ENCODE measurements at places on chromosomes 7 and 10.
A peak's percentile ranks its signal among the peaks of the same experiment; 100 is the strongest.

DNA sequence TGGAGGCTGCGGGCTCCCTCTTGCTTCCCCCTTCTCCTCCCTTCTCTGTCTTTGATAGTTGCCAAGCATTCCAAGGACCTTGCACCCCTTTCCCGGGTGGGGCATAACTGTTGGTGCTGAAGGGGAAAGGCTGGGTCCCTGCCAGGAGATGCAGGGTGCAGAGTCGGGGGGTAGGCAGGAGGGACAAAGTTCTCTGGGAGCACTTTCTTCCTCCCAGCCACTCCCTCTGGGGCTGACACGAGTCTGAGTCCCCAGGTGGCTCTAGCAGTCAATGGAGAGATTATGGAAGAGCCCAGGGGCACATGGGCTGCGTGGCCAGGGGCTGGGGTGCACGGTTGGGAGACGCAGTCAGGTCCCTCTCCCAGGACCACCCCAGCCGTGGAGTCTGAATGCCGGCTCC lies 2.1 kb downstream of the CLDN15 start:
- no peak for DNase-seq

- no peak for DNase-seq
Observed at GRCh38 chr10:77109351-77109994, 528.1 kb downstream of the KCNMA1 start.

DNA sequence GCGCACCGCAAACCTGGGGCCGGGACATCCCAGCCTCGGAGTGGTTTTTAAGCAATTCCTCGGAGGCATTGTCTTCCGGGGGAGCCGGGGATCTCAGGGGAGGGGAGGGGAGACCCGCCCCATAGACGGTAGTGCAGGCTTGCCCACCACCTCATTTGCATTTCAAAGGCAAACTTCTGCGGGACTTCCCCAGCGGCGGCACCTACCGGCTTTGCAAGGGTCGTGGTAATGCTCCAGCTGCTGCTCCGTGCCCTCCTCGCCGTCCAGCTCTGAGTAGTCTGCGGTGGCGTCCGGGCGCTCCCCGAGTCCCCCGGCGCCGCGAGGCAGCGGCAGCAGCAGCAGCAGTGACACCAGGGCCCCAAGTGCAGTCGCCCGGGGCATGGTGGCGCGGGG lies 425 bp downstream of the TLL2 start:
- no peak for DNase-seq

- no peak for DNase-seq
Observed at GRCh38 chr10:44243851-44244510, 140.9 kb downstream of the CXCL12 start.

GRCh38 chr10:56622335-56622973 lies 261.4 kb upstream of the ZWINT start:
- peak; percentile 0 for DNase-seq

DNA sequence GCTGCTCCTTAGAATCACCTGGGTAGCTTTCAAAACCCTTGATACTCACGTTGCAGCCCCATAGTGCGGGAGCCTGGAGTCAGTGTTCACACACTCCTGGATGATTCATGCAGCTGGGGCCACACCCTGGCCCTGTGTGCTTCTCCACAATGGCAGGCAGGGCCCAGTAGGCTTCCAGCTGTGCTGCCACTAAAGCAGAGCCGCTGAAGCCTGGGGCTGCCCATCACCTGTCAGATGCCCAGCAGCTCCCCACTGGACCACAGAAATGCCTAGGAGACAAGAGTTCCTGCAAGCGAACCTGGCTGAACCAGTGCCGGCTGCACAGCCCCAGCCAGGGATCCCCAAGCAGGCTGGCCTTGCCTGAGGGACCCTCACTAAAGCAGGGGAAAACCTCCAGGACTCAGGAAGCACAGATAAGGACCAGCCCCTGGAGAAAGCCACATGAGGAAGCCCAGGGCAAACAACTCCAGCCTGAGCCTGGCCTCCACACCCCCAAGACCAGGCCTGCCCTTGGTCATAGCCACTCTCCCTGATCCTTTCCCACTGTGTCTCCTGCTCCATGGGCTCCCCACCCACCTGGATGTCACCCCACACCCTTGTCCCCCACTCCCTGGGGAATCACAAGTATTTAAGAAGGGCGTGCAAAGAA lies 111.9 kb downstream of the GRID1 start:
- DNase-seq = no peak

DNA sequence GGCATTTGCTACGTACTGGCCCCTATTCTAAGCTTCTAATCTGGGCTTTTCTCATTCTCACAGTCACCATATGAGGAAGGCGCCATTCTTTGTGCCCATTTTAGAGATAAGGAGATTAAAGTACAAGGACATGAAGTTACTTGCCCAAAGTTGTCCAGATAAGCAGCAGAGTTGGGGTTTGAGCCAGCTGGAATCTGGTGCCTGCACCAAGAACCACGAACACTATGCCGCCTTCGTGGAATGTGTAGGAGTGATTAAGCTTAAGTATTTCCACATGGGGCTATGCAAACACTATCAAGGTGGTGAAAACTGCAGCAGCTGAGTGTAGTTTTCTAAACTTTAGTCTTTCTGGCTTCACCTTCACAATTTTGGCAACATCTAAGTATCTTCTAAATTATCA lies 342.7 kb upstream of the ETV1 start:
- DNase-seq = no peak

DNA sequence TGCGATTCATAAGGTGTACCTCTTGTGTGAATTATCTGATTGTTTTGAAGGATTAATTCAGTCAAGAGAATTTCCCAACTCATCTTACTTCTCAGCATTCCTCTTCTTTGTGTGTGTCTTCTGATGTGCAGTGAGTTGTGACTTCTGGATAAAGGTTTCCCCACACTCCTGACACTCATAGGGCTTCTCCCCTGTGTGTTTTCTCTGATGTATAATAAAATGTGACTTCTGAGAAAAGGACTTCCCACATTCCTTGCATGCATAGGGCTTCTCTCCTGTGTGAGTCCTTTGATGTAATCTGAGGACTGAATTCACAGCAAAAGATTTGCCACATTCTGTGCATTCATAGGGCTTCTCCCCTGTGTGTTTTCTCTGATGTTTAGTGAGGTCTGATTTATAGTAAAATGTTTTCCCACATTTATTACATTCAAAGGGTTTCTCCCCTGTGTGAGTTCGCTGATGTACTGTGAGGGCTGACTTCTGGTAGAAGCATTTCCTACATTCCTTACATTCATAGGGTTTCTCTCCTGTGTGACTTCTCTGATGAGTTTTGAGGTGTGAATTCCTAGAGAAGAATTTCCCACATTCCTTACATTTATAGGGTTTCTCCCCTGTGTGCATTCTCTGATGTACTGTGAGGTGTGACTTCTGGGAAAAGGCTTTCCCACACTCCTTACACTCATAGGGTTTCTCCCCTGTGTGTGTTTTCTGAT lies 24.2 kb downstream of the ZNF25 start:
- no peak for DNase-seq

- no peak for DNase-seq
Observed at GRCh38 chr10:118028619-118029018, 18.1 kb downstream of the RAB11FIP2 start.

GRCh38 chr10:3426190-3426845 lies 253.7 kb upstream of the PITRM1 start:
- no peak for DNase-seq

DNA sequence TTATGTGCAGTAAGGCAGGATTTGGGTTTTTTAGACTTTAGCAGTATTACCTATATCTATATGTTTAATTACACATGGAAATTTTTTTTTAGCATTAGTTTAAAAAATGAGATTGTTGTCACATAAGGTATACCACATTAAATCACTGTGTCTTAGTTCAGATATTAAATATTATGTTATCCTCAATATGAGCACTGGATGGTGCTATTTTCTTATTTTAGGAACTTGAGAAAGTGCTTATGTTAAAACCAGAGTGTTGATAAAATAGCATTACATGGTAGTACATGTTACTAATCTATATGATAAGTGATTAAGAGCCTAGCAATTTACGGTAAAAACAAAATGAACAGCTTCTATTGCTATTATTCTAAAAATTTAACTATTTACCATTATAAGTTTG lies 28.8 kb downstream of the MIOS start:
- no peak for DNase-seq

GRCh38 chr10:88138319-88138848 lies 275.0 kb downstream of the PTEN start:
- DNase-seq = peak; percentile 50

- no peak for DNase-seq
Observed at GRCh38 chr7:124369310-124369709, 336.4 kb upstream of the TMEM229A start.

- no peak for DNase-seq
Observed at GRCh38 chr10:79179164-79179956, 110.6 kb downstream of the ZMIZ1 start.

DNA sequence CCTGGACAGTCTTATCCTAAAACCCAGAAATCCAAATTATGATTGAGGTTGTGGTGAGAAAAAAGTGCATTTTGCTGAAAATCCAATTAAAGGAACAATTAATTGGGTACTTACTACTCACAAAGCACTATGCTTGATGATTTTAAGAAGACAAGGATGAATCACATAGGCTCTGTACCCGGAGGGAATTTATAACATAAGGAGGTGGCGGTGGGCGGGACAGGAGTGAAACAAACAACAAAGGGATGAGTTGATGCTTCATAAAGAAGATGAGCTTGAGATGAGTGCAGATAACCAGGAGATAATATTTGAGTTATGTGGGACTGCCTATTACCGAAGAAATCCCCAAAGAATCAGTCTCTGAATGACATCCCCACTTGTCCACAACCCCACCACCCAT lies 171.1 kb upstream of the FZD8 start:
- no peak for DNase-seq

DNA sequence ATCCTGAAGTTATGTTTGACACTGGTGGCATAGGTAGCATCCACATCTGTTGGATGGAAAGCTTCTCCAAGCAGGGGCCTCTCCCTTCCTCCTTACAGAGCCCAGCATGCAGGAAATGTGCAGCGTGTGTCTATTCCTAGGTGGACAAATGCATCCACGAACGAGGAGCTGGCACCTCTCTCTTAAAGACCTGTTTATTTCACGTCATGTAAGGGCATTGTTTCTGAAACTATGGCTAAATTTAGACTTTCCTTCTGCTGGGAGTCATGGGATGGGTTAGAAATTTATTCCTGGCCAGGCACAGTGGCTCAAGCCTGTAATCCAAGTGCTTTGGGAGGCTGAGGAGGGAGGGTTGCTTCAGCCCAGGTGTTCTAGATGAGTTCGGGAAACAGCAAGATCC lies 208.4 kb upstream of the SVIL start:
- DNase-seq = no peak

GRCh38 chr7:135981958-135982646 lies 4.9 kb upstream of the MTPN start:
- DNase-seq = no peak

DNA sequence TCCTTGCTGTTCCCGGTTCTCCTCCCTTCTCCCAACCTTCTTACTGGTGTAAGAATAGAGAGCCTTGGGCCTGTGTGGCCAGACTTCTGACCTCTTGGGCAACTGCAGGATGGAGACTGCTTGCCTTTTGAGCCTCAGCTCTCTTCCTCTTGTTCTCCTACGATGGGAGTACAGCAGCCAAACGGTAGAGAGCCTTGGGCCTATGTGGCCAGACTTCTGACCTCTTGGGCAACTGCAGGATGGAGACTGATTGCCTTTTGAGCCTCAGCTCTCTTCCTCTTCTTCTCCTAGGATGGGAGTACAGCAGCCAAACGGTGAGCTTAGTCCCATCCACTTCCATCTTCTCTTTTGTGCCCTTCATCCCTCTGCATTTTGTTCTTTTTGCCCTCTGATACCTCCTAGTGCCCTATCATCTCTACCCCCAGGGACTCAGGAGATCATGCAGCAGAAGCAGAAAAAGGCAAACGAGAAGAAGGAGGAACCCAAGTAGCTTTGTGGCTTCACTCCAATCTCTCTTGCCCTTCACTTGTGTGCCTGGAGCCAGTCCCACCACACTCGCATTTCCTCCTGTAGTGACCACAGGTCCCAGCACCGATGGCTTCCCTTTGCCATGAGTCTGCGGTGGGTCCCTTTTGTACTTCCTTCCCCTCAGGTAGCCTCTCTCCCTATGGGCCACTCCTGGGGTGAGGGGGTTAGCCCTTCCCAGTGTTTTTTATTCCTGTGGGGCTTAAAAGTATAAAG lies 15.3 kb downstream of the SLC25A13 start:
- DNase-seq = no peak

GRCh38 chr7:37284805-37285231 lies 163.8 kb downstream of the ELMO1 start:
- peak; percentile 45 for DNase-seq

- no peak for DNase-seq
Observed at GRCh38 chr7:142501434-142501833, 243.6 kb upstream of the PRSS58 start.

GRCh38 chr10:88598055-88598454 lies 11.5 kb downstream of the LIPJ start:
- peak; percentile 2 for DNase-seq

DNA sequence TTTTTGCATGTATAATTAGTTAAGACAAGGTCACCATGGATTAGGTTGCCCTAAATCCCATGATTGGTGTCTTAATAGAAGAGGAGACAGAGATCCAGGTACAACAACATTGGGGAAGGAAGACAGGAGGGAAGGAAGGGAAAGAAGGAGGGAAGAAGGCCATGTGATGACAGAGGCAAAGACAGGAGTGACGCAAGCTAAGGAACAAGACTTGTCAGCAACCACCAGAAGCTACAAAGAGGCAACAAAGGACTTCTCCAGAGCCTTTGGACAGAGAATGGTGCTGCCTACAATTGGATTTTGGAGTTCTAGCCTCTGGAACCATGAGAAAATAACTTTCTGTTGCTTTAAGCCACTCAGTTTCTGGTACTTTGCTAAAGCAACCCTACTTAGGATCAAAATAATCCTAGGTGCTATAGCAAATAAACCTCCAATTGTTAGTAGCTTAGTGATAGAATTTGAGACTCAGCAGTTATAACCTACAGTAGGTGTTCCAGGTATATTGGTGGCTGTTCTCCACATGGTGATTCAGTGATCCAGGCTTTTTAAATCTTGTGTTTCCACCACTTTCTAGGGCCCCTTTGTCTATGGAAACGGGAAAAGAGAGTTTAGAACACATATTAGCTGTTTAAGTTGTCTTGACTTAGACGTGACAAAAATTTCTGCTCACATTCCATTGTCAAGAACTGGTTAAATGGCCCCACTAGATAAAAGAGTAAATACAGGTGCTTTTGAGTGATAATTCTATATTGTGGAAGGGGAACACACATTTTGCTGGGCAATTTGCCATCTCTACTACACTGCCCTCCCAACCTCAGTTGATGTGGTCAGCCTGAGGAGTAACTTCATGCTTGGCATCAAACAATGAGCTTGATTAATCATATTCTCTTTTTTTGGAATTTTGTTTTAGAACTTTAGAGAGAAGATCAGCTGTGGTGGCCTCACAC lies 70.5 kb upstream of the SP4 start:
- DNase-seq = no peak

DNA sequence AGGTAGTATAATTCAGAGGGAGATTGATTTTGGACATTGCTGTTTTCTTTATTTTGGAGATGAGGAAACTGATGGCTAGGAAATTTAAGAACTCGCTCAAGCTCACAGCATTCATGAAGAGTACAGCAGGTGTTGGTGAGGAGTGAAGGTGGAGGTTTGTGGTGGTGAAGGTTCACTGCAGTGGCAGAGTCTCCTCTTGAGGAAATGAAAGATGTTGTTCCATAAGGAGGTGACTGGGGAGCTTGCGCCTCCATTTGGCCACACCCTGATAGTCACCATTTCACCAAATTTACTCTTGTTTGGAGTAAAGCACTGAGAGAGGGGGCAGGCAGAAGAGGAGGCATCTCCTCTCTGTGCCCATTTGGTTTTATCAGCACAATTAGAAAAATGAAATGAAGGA lies 46.4 kb upstream of the TARP start:
- DNase-seq = no peak

GRCh38 chr7:83930262-83930661 lies 264.3 kb downstream of the SEMA3A start:
- no peak for DNase-seq

Data from activated CD4-positive, alpha-beta T cell treated with anti-CD3 and anti-CD28 coated beads, Interleukin-2, Interleukin-6, amounts not matched to agents 100 ng/mL and 50 ng/mL, durations not matched to agents 16 hours and 8 hours (primary cell).